ENCODE measurements at places on chromosomes 11 and 22. TPM values are rescaled to one million over a fixed set of nuclear protein-coding genes. Genes with fewer than 3 reads are reported as not detected.

DNA sequence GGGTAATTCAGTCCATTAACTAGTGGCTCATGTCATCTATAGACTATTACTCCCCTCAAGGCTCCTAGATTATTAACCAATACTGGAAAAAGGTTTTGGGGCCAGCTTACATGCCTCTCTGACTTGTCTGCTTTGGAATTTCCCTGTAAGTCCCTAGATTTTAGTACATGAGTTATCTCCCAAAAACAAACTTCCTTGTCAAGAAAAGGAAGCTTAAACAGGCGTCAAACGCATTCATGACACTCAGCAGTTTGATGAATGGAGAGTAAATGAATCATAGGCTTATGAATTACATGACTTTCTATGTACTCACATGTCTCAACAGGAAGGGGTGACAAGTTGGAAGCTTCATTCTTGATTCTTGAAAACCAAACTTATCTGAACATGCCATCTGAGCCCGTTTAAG lies 70.8 kb downstream of the BLID start:
- peak; percentile 56 for DNase-seq

- no peak for DNase-seq
Observed at GRCh38 chr11:45141631-45142030, 4.8 kb upstream of the PRDM11 start.

DNA sequence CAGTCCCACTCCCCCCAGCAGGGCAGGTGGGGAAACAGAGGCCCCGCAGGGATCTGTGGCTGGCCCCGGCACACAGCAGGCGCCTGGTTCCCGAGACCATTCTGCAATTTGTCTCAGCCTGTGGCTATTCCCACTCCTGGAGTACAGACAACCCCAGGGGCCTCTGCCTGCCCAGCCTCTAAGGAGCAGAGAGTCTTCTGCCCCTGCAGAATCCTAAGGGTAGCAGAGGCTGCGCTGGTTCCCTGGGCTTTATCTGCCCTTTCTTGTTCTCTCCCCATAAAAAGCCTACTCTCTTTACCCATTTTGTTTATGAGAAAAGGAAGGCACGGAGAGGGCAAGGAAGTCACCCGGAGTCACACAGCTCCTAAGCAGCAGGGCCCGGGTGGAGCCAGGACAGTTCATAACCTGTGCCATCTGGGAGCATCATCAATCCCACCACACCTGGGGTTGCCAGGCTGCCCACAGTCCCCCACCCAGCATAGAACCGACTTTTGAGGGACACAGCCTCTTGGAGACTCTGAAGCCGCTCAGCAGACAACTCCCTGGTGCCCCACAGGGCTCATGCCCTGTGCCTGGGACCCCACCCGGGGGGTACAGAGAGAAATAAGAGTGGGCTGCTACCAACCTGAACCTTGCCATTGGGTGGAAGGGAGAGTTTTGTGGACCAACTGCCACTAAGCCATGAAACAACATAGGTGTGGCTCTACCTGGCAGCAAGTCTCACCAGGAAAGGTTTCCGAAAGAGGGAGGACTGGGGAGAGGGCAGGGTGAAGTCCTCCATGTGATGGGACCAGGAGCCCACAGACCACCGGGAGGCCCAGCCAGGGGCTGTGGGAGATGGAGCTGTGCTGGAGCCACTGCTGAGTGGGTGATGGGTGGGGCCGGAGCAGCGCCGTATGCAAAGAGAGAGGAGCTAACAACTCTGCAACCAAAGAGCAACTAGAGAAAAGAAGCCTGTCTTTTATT lies 17.2 kb upstream of the LINC01488 start:
- DNase-seq = peak; percentile 44

GRCh38 chr11:78548911-78549590 lies 25.6 kb downstream of the NARS2 start:
- no peak for DNase-seq

GRCh38 chr11:119673759-119674336 lies 55.2 kb downstream of the NECTIN1 start:
- no peak for DNase-seq

- no peak for DNase-seq
Observed at GRCh38 chr11:74566146-74566960, 26.0 kb upstream of the POLD3 start.

DNA sequence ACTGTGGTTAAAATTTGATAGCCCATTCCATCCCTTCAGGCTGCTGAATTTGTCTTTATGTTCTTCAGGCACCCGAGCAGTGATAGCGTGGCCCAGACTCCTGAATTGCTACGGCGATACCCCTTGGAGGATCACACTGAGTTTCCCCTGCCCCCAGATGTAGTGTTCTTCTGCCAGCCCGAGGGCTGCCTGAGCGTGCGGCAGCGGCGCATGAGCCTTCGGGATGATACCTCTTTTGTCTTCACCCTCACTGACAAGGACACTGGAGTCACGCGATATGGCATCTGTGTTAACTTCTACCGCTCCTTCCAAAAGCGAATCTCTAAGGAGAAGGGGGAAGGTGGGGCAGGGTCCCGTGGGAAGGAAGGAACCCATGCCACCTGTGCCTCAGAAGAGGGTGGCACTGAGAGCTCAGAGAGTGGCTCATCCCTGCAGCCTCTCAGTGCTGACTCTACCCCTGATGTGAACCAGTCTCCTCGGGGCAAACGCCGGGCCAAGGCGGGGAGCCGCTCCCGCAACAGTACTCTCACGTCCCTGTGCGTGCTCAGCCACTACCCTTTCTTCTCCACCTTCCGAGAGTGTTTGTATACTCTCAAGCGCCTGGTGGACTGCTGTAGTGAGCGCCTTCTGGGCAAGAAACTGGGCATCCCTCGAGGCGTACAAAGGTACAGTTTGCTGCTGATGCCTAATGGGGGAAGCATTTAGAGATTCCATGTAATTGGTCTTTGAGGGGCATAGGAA lies 4.7 kb downstream of the MADD start:
- no peak for DNase-seq

DNA sequence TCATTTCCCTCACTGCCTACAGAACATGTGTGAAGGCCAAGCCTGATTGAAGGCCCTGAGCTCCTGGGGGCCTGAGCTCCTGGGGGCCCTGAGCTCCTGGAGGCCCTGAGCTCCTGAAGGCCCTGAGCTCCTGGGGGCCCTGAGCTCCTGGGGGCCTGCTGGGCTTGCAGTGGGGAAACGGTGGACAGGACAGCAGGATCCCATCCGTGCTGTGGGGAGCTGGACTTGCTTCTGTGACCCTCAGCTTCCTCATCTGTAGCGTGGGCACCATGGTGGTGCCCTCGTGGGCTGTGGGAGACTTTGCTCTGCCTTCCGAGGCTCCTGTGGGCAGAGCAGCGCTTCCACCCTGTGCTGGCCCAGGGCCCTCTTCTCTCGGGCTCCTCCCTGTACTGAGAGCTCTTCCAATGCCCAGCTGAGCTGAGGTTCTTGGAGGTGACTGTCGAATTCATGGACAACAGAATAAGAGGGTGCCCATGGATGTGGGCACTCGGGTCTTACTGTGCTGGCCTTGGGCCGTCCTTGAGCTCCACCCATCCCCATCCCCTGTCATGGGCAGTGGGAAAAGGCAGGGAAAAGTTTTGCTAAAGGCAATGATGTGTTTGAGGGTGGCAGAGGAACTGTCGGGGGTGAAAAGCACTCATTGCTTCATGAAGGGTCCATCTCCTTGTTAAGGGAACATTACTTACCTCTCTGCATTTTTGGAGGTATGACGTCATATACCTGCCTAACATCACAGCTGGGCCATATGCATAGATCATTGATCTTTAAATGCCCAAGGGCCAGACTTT lies 786.7 kb downstream of the TBC1D22A start:
- peak; percentile 44 for DNase-seq

DNA sequence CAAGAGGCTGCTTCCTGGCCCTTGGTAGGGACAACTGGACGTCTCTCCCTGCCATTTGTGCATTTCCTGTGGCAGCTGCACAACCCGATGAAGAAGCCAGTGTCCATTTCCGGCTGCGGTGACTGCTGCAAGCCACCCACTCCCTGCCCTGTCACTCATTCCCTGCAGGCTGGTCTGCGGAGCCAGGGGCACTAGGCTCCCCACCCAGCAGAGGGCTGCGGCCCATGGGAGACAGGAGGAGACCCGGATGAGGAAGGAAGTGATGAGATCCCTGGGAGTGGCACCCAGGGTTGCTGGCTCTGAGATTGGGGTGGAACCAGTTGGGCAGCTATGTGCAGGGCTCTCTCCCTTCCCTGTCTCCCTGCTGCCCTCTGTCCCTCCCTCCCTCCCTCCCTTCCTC lies 10.0 kb upstream of the MYRF start:
- no peak for DNase-seq

- DNase-seq = peak; percentile 36
Observed at GRCh38 chr11:108632041-108632704, 32.7 kb upstream of the DDX10 start.

DNA sequence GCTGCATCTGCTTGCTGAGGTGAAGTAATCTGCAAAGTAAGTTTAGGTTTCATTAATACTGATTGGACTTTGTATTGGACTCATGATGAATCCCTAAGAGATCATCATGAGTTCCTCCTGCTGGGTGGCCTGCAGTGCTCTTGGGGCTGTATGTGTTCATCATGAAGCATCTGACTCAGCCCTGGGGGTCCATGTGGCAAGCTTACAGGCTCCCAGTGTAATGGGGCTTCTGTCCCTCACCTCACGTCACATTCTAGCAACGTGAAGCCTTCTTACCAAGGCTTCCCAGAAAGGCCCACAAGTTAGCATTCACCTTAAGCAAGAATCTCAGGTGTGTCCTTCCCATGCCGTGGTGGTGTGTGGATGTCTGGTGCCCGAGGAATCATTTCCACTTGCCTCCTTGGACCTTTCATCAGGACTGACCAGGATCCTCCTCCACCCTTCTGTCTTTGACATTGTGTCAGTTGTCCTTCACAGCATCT lies 23.7 kb downstream of the CRKL start:
- DNase-seq = no peak

DNA sequence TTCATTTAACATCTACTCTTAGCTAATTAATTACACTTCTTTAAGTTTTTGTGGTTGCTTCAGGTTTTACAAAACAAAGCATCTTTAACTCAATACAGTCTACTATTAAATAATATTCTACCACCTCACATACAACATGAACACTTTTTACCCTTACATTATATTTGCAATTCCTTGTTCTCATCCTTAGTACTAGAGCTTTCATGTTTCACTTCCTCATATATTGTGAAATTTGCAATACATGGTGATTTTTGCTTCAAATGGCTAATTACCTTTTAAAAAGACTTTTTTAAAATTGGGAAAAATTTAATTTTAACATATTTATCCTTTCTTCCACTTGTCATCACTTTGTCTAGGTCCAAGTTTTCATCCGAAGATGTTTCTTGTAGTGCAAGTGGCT lies 37.5 kb downstream of the RSF1 start:
- DNase-seq = peak; percentile 56

- peak; percentile 78 for DNase-seq
Observed at GRCh38 chr22:49969751-49970527, 9.4 kb downstream of the PIM3 start.

GRCh38 chr11:6655020-6655789 lies 404 bp downstream of the DCHS1 start:
- peak; percentile 83 for DNase-seq

DNA sequence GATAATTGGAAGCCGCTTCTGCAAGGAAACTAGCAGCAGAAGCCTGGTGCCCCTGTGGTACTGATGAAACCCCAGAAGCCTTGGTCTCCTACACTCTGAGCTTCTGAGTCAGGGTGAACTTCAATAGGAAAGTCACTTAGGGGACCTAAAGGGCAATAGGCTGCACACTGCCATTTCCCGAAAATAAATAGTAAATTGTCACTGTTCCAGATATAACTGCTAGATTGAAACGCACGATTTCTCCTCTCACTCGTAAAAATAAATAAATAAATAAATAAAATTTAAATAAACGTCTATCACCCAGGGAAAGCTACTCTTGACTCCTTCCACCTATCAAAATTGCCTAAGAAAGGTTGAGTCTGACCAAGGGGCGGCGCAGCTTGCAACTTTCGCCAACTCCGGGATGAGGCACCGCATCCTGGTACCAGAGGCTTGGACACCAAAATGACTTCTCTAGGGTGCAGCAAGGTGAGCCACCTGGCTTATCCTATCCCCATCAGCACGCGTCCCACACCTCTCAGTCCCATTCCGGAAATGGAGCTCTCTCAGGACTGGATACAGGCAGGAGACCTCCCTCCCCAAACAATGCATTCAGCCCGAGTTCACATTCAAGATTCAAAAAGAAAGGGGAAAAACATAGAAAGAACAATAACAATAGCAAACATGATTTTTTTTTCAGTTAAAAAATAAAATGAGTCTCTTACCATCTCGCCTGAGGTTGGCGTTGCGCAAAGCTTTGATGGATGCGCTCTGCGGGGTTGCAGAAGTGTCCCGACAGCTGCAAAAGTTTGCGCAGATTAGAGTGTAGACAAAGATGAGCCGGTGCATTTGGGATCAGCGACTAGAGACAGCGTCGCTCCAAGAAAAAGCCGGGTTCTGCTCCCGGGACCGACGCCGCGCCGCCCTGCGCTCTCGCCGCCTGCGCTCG lies 583 bp downstream of the PDGFD start:
- peak; percentile 45 for DNase-seq

DNA sequence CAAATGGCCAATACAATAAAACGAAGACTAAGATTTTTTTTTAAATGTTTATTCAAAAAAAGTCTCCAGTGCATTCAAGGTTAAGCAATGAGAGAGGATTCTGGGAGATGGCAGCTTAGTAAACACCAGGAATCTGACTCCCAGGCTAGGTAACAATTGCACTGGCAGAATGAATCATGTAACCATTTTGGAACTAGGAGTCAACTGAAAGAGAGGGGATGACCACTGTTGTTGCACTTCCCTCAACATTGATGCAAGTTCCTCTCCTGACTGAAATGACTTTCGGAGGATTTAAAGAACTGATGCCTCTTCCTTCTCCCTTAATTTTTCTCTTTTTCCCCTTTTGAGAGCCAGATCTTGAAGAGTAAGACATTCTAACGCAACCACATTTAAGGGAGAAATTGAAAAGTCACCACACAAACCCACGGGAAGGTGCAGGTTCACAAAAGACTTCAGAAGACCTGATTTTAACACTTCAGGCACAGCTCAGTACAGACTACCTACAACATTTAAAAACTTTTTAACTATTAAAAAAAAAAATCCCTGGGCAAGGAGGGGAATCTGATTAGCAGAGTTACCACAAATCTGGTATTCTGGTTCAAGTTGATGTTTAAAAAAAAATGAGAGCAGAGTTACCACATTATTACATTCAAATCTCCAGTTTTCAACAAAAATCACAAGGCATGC lies 56.8 kb downstream of the FCHSD2 start:
- DNase-seq = peak; percentile 11

The NUDT22 gene
- 46.6 TPM for total RNA-seq

The LPXN gene
- total RNA-seq = 14.5 TPM

The OR4D5 gene
- total RNA-seq = not detected

The SYCE3 gene
- total RNA-seq = not detected

The TMEM151A gene
- total RNA-seq = 0.36 TPM
